ENCODE measurements at places on chromosomes 16 and 17.
A peak's percentile ranks its signal among the peaks of the same experiment; 100 is the strongest.

DNA sequence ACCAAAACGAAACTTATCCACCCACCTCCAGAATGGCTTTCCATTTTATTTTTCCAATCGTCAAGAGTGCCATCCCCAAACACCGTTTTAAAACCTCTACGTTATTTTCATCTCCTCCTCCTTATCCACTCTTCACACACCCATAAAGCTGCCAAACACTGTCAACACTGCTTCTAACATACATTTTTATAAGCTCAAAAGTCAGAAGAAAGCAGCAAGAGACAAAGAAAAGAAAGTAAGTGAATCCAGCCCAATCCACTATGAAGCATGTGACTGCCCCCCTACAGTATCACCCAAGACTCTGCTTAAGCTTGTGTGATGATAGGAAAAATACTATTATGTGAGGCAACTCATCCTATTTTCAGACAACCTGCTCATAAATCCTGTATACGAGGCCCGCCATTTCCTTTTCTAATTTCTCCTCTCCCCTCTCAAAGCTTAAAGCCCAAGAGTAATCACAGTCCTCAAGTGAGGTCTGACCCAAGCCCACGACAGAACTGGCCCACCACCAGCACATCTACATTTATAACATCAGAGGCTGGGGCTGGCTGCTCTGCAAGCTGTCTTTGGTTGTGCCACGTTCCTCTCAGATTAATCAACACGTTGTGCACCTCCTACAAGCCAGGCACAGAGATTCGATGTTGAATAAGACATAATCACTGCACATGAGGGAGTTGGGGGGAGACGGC, 16.3 kb downstream of the USP31 start:
- DNase-seq: peak; percentile 64

GRCh38 chr17:30379903-30380381, 1.2 kb downstream of the CPD start:
- DNase-seq: no peak

GRCh38 chr16:19162085-19162484, 6.0 kb upstream of the SYT17 start:
- no peak for DNase-seq

- DNase-seq: no peak
Measured at GRCh38 chr17:79826204-79826680, 13.0 kb downstream of the CBX4 start.

GRCh38 chr16:30031477-30031918, 427 bp upstream of the TLCD3B start:
- no peak for DNase-seq

- DNase-seq: peak; percentile 4
Measured at GRCh38 chr16:47278306-47278970, 134.7 kb upstream of the NETO2 start.

- no peak for DNase-seq
Measured at GRCh38 chr17:1234455-1234854, 35.8 kb upstream of the BHLHA9 start.

GRCh38 chr16:53949715-53950410, 245.9 kb downstream of the FTO start:
- no peak for DNase-seq

DNA sequence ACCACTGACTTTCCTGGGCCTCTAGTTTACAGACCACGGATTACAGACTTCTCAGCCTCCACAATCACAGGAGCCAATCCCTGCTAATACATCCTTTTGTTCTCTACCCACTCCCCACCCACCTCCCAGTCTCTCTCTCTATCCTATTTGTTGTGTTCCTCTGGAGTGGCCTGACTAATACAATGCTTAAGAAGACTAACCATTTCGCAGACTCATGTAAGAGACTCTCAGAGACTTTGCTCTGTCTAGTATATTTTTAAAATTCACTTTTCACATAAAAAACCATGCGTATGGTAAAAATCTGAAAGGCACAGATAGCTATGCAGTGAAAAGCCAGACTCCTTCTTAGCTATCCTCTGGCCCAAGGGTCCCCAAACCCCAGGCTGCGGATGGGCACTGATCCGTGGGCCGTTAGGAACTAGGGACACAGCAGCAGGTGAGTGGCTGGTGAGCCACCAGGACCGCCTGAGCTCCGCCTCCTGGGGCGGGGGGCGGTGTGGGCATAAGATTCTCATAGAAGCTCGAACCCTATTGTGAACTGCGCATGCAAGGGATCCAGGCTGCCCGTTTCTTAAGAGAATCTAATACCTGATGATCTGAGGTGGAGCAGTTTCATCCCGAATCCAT, 7.6 kb downstream of the PIK3R6 start:
- DNase-seq: no peak

DNA sequence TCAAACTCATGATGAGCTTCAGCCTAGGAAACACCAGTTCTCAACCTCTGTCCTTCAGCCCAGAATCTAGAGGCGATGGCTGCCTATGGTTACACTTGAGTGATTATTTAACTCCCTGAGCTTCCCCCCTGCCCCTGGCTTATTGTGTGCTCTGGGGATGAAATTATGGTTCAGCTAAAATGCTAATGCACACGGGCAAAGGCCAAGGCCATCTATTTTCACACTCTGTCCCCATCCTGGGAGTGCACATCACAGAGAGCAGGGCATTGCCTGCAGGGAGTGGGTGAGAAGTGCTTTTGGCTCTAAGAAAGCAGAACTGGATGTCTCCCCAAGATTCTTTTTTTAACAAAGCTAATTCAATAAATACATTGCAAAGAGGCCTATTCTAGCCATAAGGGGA, 21.6 kb upstream of the CACNG5 start:
- no peak for DNase-seq

DNA sequence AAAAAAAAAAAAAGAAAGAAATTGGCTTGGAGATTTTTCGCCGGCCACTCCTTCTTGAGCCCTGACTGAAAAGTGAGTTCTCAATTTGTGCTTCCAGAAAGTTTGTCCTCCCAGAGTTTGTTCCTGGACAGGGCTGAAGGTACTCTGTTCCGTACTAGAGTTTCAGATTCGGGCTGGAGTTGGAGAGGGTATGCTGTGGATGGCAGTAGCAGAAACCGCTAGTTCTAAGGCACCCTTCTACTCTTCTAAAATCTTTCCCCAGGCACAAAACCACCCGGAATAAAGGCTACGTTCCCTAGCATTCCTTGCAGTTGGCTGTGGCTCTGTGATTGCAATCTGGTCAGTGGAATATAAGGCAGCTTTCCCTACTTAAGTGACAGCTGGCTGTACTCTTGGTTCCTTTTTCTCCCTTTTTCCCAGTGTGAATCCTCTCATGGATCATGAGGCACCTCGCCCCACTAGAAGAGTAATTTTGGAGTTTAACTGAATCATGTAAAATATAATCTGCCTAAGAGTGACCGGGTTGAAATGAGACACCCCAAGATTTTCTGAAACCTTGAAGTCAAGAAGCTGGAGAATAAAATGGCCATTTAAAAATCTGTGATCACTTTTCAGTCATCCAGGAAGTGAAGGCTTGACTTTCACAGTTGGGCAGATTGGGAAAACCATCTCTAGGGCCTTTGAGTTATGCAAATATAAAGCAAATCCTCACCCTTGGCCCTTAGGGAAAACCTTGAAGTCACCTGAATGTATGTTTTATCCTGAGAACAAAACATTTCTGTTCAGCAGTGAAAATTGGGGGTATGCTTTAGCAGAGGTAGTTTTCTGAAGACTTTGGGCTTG, 901 bp upstream of the HEATR6 start:
- peak; percentile 43 for DNase-seq

- no peak for DNase-seq
Measured at GRCh38 chr17:66177048-66177447, 14.9 kb downstream of the CEP112 start.

DNA sequence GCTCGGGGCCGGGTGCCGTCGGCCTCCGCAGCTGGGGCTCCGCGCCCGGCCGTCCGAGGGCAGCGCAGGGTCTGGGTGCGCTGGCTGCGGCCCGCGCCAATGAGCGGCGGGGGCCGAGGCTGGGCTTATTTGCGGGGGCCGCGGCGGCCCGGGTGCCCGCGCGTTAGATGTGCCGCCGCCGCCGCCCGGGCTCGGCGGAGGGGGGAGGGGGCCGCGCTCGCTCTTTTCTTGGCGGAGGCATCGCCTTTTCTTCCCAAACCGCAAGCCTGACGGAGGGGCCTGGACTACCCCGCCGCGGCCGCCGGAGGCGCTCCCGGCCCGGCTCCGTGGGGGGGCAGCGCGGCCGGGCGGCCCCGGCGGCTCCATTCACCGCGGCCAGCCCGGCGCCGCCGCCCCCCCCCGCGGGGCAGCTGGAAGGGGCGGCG, at the start of gene NOTUM:
TSS of gene NOTUM (minus strand) at position 101 of the 425 bp plus-strand sequence. CDS start 278 bp downstream, outside the sequence.
- peak; percentile 40 for DNase-seq

GRCh38 chr16:68200088-68200783, 35.7 kb downstream of the ESRP2 start:
- peak; percentile 33 for DNase-seq

- no peak for DNase-seq
Measured at GRCh38 chr16:35751191-35751941, 2292.0 kb downstream of the TP53TG3F start.

GRCh38 chr17:76521262-76521661, 16.2 kb downstream of the CYGB start:
- DNase-seq: no peak

- no peak for DNase-seq
Measured at GRCh38 chr16:66924527-66925321, 611 bp downstream of the RRAD start.

GRCh38 chr16:52492789-52493357, 54.1 kb downstream of the TOX3 start:
- no peak for DNase-seq

- DNase-seq: no peak
Measured at GRCh38 chr16:86730086-86730485, 151.7 kb downstream of the FOXL1 start.

- no peak for DNase-seq
Measured at GRCh38 chr16:71552698-71553503, 24.0 kb downstream of the TAT start.

GRCh38 chr17:14498812-14499211, 197.9 kb downstream of the HS3ST3B1 start:
- no peak for DNase-seq

GRCh38 chr16:47600376-47600775, 139.2 kb downstream of the PHKB start:
- DNase-seq: no peak

- DNase-seq: no peak
Measured at GRCh38 chr16:24359490-24359889, 103.4 kb downstream of the CACNG3 start.

- DNase-seq: no peak
Measured at GRCh38 chr16:66293932-66294331, 72.6 kb upstream of the CDH5 start.

DNA sequence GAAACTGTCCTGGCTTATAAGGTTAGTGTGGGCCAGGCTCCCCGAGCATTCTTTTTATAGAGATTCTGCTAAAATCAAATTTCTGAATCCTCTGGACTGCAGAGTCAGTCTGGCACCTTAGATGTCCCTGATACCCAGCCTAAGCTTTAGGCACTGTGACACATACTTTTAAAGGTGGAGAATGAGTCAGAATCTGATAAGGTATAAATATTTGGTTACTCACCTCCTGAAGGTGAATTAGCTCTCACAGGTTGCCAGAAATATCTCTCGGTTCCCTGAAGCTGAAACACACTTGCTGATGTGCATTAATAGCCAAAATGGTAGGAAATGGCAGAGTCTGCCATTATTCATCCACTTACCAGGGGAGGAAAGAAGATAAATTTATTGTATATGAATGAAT, 446.9 kb downstream of the UTP18 start:
- no peak for DNase-seq

- peak; percentile 19 for DNase-seq
Measured at GRCh38 chr17:12603566-12603965, 62.1 kb upstream of the MYOCD start.

DNA sequence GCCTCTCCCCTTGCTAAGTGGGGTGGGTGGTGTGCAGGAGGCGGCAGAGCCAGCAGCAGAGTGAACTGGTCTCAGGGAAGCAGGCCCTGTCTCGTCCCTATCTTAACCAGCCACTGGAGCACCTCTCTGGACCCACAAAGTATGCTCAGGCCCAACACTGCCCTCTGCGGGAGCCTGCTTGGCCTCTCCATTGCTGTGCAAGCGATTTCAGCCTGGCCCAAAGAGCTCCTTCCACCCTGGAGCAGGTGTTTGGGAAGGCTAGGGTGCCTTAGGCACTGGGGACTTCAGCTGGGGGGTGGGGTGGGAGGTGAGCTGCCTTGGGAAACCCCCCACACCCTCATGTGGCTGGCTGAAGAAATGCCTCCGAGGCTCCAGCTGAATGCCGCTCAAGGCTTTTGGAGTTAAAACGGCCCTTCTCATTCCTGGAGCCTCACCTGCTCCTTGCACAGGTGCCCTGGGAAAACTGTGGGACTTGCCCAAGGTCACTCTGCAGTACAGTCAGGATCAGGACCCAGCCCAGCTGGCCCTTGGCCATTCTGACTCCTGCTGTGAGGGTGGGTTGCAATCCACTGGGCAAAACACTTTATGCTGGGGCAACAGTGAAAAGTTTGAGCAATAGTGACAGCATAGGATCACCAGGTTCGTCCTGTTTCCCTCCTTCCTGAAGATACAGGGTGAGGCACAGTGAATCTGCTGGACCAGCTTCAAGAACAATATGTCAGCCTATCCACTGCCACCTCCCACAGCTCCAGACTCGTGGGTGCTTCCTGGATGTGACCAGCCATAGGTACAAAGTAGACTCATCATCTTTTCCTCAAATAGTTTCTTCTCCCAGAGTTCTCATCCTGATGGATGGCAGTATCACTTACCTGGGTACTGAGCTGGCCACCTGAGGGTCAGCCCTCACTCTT, 5.9 kb upstream of the UBE2O start:
- peak; percentile 44 for DNase-seq

DNA sequence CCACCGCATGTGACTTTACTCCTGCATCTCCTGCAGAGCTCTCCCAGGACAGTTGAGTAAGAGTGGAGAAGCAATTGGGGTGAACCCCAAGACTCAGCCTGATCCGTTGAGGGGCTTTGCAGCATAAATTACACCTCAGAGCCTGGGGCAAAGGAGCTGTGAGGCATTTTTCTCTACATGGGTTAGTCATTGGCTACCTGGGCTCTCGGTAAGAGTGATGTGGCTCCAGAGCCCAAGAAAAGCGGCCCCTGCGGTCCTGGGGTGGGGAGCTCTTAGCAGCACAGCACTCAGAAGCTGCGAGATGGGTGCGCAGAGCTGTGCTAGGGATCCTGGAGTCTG, 40.4 kb upstream of the C16orf78 start:
- no peak for DNase-seq

DNA sequence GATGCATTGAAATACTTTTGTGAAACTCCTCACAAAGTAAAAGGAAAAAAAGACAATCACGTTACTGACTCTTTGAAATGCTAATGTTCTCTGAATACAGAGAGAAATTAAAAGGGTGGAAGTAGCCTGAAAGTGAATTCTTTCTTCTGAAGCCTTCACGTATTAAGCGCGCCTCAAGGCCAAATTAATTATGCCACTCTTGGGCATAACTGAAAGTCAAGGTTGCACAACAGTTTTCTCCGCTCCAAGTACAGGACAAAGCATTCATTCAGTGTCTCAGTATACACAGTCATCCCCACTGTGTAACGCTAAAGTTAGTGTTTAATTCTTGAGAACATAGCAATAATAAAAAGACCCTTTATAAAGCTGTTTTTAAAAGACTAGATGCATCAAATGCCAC, 21.5 kb downstream of the PARN start:
- no peak for DNase-seq

GRCh38 chr16:2715966-2716885, 3.8 kb downstream of the PRSS27 start:
- DNase-seq: no peak
